GM20000 (cell line): ENCODE measurements at places on chromosomes 2 and 18.

DNA sequence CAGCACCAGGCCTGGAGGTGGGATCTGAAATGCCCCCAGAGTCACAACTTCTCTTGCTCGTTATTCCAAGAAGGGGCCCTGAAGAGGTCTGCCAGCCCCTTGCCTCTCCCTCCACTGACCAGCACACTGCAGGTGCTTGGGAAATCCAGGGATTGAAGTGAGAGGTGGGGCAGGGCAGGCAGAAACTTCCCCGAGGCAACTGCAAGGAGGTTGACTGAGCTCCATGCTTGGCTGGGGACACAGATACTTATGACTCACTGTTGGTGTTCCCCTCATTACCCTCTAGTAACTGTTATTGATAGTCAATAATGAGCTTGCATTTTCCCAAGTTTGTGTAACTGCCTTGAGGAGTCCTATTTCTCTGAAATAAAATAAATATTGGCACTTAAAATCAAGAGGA lies 47.5 kb downstream of the MARCO start:
- DNase-seq: peak; percentile 19

DNA sequence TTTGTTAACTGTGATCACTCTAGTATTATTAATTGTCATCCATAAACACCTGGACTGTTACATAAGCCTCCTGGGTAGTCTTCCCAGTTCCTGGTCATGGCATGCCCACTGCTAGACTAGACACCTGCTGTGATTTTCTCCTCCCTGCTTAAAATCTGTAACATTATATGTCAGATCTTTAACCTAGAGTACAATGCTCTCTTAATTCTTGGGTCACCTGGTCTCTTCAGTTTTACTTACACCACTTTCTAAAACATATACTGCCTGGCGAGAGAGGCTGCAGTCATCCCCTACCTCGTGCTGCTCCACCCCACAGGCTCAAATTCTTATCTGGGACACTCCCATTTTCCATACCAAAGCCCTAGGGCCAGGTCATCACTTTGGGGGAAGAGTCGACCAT lies 161.3 kb downstream of the CDH2 start:
- DNase-seq: no peak

- DNase-seq: no peak
Measured at GRCh38 chr2:174153757-174154680, 94.3 kb downstream of the OLA1 start.

GRCh38 chr2:221527776-221528309 lies 44.3 kb downstream of the EPHA4 start:
- no peak for DNase-seq

DNA sequence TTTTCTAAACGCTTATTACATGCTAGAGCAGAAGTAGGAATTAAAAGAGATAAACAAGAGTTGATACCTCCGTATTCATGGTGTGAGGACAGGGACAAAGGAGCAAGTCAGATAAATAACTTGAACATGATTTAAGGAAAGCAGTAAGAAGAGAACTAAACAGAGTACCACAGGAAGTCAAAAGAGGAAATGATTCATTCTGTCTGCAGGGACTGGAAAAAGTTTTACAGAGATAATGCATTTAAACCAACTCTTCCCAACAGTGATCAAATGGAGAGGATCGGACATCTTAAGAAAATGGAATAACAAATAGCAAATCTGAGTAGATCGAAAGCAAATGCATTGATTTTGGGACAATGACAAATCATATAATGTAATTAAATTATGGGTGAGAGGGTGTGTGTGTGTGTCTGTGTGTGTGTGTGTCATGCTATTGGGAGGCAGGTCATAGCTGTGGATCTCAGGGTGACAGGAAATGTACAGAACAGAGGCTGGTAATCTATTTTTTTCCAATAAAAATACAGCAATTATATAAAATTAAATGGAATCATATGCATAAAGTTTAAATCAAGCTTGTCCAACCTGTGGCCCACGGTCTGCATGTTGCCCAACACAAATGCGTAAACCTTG lies 113.4 kb downstream of the MC4R start:
- DNase-seq: no peak

- peak; percentile 53 for DNase-seq
Measured at GRCh38 chr2:86790676-86791572, at the start of gene CD8A. Gene CD8A (minus strand): TSS chr2:86790913. CDS start chr2:86790825, 88 bp downstream.

GRCh38 chr2:75100011-75100800 lies 99.1 kb downstream of the TACR1 start:
- DNase-seq: no peak
